ENCODE measurements at places on chromosomes 5 and 9.
A peak's percentile ranks its signal among the peaks of the same experiment; 100 is the strongest.

DNA sequence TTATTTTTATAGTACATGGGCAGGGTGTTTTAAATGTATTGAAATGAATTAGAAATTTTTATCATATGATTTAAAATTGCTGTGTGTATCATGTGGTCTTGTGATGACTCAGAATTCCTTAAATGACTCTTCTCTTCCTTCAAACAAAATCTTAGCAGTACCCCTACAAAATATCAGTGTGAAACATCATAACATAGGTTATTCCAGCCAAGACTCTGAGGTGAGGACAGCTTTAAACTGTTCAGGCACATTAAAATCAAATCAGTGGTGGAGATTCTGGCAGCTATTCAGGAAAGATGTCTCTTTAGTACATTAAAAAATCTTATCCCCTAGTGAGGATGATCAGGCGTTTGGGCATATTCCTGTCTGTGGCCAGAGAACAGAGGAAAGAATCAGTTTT, 174.0 kb downstream of the MAN2A1 start:
- no peak for DNase-seq

- no peak for DNase-seq
These were observed 158.1 kb downstream of the NPR3 start for GRCh38 chr5:32869216-32869615.

- DNase-seq = no peak
These were observed 215.7 kb upstream of the ZNF608 start for GRCh38 chr5:124962111-124962510.

DNA sequence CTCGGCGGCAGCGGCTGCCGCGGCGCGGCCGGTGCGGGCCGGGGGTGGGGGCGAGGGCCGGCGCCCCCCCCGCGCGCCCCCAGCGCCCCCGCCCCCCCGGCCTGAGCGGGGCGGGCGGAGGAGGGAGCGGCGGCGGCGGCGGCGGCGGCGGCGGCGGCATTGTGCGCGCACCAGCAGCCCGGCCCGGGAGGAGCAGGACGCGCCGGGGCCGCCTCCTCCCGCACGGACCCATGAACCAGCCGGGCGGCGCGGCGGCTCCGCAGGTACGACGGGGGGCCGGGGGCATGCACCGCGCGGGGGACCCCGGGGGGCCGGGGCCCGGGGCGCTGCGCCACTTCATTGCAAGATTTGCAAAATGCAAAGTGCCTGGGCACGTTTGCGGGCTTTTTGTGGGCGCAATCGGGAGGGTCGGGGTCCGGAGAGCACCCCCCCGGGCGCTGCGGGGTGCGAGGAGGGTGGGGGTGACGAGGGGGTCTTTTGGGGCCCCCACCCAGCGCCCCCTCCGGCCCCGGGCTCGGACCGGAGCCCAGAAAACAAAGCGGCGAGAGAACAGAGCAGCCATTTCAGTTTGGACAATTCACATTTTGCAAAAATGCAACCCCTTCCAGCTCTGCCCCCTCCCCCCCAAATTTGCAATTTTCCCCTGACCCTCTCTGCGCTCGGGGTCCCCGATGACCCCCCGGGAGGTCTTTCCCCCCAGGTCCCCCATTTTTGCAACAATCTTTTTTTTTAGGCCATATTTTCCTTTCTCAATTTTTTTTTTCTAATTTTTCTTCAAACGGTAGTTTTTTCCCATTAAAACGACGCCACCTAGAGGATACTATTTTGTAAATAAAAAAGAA, at the start of gene ZNF618:
Gene ZNF618, plus strand, starts transcription at position 159 of the 842 bp plus-strand sequence. Its CDS starts 72 bp downstream, at position 231.
- DNase-seq = peak; percentile 67

DNA sequence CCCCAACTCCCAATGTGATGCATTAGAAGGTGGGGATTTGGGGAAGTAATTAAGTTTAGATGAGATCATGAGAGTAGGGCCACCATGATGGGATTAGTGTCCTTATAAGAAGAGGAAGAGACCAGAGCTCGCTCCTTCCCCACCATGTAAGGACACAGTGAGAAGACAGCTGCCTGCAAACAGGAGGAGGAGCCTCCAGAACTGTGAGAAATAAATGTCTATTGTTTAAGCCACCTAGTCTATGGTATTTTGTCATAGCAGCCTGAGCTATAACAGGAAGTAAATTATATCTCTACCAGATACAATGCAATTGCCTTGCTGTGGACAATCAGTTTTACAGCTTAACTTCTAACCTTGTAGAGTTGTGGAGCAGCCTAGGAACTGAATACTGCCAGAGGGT, 58.0 kb downstream of the ANKRD33B start:
- DNase-seq = no peak

DNA sequence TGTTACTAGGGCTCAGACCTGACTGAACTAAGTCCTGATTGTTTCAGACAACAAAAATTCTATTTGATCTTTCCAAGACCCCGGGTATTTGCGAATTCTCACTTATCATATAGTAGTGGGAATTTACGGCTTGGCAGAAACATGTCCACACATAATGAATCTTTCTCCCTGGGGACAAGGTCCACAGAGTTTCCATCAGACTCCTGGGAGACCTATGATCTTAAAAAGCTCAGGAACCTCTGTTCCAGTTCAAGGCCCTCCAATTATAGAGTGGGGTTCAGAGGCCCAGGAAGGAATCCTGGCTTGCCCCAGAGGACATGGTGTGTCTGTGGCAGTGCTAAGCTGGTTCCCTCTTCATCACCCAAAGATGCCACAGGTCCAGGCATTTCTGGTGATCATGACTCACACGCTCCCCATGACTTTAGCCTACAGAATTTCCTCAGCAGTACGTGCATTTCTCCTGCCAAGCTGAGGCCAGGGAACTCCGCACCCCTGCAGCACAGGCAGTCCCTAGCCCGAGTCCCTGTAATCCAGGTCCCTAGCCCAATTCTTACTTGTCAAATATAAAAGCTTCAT, 12.6 kb downstream of the RAPGEF1 start:
- DNase-seq = no peak

DNA sequence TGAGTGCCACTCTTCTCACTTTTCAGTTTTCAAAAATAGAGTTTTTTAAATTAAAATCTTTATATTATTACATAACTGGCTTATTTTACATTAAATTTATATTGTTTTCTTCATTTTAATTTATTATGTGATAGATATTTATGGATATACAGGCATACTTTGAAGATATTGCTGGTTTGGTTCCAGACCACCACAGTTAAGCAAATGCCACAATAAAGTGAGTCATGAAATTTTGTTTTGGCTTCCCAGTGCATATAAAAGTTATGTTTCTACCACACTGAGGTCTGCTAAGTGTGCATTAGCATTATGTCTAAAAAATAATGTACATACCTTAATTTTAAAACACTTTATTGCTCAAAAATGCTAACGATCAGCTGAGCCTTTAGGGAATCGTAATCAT, 47.4 kb downstream of the NDUFS4 start:
- no peak for DNase-seq

- DNase-seq = peak; percentile 63
These were observed 1.7 kb downstream of the GRIN3A start for GRCh38 chr9:101736717-101737116.

DNA sequence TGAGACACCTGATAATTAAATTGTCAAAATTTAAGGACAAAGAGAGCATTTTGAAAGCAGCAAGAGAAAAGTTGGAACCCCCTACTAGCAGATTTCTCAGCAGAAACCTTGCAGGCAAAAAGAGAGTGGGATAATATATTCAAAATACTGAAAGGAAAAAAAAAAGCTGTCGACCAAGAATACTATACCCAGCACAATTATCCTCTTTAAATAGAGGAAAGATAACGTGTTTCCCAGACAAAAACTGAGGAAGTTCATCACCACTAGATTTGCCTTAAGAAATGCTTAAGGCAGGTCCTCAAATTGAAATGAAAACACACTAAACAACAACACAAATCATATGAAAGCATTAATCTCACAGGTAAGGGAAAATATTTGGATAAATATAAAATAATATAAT, 27.0 kb downstream of the HSD17B3 start:
- DNase-seq = no peak

GRCh38 chr5:149792540-149793255, 62.6 kb downstream of the PPARGC1B start:
- no peak for DNase-seq

- no peak for DNase-seq
These were observed 12.3 kb downstream of the PCBD2 start for GRCh38 chr5:134917070-134917815.

DNA sequence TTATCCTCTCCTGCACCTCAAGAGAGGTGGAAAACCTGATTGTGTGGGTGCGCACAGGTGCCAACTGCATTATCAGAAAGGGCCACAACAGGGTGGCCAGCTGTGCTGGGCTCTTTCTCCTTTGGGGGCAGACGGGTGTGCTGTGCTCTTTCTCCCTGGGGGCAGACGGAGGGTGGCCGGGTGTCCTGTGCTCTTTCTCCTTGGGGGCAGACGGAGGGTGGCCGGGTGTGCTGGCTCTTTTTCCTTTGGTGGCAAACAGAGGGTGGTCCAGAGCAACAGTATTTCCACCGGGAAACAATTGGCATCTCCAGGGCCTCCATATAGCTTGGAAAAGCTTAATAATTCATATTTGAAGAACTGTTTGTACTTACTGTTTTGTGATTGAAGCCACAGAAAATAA, 6.8 kb downstream of the LMX1B start:
- no peak for DNase-seq

DNA sequence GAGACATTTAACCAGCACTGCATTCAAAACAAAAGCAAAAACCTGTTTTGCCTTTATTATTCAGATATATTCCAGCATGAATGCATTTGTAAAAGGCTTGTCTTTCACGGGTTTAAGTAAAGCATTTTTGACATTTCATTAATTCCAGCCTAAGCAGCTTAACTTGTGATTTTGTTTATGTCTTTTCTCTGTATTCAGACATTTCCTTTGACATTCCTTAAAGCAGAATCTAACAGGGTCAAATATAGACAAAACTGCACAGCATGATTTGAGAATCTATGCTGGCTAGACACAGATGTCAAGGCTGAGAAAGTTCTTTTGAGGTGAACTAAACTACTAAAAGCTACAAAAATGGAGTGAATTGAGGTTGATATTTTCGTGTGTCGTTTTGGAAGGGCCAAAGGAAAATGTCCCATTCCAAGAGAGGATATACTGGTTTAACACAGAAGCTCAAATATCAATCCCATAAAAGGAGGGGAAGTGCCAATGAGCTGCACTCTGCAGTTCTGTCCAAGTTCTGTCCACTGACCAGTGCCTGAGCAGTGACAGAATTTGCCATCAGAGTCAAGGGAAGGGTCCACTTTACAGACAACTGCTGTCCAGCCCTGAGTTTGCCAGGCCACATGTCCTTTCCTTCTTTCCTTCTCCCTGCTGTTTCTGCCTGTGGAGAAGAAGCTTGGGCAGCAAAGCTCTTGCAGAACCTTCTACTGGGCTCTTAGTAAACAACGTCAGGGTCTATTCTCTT, 198.7 kb upstream of the KLF9 start:
- DNase-seq = no peak

GRCh38 chr9:112032009-112032408, 135.4 kb downstream of the UGCG start:
- DNase-seq = no peak

GRCh38 chr9:72048850-72049249, 11.6 kb downstream of the C9orf57 start:
- no peak for DNase-seq

GRCh38 chr5:63483338-63483737, 478.9 kb downstream of the HTR1A start:
- DNase-seq = no peak

GRCh38 chr9:87184956-87185642, 237.8 kb upstream of the GAS1 start:
- DNase-seq = no peak

DNA sequence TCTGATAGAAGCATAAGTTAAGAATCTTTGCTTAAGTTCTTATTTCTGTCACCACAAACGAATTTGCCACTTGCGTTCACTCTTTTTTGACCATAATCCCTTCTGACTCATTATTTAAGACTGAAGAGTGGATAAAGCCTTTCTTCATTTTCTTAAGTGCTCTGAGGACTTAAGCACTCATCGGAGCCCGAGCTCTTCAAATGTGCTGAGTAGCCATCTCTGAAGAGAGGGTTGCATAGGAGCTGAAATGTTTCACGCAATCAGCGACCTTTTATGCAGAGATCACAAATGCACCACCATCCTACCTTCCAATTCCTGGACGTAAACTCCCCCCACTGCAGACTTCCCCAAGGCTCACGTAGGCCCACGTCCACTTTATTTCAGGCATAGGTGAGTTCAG, 699.2 kb downstream of the IRX1 start:
- DNase-seq = no peak

DNA sequence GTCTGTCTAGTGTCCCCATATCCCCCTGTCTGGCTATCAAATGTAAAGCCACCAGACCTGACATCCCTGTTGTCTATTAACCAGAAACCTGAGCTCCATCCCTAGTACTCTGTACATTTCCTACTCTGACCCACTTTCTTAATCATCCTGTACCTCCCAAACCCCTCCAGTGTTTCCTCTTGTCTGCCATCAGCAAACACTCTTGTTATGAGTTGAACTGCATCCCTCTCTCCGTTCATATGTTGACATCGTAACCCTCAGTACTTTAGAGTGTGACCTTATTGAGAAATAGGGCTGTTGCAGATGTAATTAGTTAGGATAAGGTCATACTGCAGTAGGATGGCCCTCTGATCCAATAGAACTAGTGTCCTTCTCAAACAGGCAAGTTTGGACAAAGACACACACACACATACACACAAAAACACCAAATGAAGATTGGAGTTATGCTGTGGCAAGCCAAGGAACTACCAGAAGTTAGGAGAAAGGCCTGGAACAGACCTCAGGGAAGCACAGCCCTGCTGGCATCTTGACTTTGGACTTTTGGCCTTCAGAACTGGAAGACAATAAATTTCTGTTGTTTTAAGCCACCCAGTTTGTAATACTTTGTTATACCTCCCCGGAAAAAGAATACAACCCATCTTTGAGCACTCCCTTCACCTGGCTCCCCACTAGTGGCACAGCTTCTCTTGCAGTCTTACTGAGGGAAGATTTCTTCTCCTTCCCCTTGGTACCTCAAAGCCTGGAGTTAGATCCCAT, 180.0 kb upstream of the PTGER4 start:
- no peak for DNase-seq

DNA sequence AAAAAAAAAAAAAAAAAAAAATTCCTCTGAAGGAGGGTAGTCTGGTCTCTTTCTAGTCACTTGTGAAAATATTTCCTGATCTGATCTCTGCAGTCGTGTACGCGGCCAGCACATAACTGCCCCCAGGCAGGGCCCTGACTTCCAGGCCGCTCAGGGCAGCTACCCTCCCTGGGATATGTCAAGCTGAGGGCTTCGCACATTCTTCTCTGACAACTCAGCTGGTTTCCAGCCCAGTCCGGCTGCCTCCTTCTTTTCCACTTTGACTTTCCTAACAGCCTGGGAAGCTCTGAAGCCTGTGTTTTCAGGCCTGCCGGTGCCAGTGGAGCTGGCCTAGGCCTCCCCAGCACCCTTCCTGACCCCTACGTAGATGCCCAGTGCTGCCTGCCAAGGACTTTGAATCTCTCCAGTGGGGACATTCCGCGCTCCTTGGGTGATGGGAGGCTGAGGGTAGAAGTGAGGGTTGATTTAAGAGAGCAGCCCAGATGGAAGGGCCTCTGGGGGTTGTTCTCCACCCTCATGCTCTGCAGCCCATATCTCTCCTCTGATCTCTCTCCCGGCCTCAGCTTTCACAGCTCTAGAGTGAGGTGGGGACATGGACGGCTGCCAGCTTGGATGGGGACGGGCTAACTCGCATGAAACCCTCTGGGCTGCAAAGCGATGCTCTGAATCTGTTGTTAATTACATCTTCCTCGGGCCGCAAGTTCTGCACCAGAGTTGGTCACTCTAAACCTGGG, 20.7 kb downstream of the COL5A1 start:
- no peak for DNase-seq

Measured in ecto neural progenitor cell (in vitro differentiated cells).